ENCODE measurements at places on chromosomes 7 and 10. TPM values are rescaled to one million over a fixed set of nuclear protein-coding genes. Genes with fewer than 3 reads are reported as not detected.

Gene CASTOR2
- total RNA-seq, result 8.3 TPM

Gene FAM25C
- total RNA-seq, result not detected

Gene ZNF365
- 2.7 TPM for total RNA-seq

Gene GIMAP5
- 11.5 TPM for total RNA-seq

Gene BUD31
- 55.2 TPM for total RNA-seq

Gene ARHGEF35
- 10.3 TPM for total RNA-seq

Gene KEL
- total RNA-seq, result 4.5 TPM

Gene ARHGEF5
- total RNA-seq, result 14.3 TPM

- DNase-seq, result peak; percentile 41
Measured at GRCh38 chr7:151954866-151955820, 1.1 kb upstream of the GALNTL5 start.

DNA sequence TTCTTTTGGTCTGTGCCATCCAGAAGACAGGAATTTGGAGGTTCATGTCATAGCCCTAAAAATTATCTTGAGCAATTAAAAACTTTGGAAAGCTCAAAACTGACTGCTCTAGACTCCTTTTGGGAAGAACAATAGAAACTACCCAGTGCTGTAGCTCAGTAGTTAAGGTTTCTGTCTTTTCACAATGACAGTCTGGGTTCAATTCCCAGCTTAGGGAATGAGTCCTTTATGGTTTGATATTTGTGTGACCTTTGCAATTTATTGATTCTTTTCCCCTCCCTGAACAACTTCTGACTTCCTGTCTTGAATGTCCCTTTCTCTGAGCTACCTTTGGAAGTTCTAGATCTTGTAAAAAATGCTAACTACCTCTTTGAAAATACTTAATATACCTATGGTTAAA, 603.3 kb upstream of the IGFBP3 start:
- no peak for DNase-seq

- no peak for DNase-seq
Measured at GRCh38 chr7:55520426-55521140, 51.7 kb downstream of the VOPP1 start.

- no peak for DNase-seq
Measured at GRCh38 chr7:74280985-74281384, 8.2 kb upstream of the CLIP2 start.

DNA sequence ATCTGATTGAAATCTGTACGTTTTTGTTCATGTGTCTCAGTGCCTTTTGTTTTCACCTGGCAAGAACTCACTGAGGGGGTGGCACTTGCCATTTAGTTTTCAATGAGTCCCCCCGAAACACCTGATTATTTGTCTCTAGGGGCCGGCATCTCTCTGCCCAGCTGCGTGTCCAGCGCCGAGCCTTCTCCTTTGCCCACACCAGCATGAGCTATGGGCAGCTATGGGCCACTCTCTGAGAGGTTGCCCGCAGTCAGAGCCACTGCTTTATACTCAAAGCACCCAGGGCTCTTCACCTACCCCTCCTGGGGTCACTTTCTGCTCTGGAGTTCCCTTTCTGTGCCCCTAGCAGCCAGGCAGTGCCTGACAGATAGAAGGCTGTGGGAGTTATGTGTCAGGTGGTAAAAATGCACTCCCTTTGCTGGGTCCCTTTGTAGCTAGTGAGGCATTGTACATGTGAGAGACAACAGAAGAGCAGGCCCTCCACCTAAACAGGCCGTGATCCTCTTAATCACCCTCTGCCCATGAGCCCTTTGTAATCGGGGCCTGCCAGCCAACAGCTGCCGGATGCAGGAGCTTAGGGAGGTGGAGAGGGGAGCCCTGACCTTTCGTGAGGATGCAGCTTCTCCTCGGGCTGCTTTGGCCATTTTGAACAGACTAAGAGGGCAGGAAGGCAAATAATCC, 133.1 kb upstream of the NPS start:
- DNase-seq, result no peak

DNA sequence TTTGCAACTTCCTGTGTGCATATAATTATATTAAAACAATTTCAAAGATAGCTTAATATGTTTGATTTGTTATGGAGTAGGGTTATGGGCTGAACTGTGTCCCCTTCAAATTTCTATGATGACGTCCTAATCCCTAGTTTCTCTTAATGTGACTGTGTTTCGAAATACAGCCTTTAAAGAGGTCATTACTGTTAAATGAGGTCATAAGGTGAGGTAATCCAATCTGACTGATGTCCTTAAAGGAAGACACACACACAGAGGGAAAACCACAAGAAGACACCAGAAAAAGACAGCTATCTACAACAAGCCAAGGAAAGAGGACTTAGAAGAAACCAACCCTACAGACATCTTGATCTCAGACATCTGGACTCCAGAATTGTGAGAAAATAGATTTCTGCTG, 407.4 kb downstream of the MAGI2 start:
- no peak for DNase-seq

GRCh38 chr10:70551971-70552422, 50.5 kb downstream of the PRF1 start:
- peak; percentile 98 for DNase-seq

- DNase-seq, result no peak
Measured at GRCh38 chr7:1529383-1530116, 952 bp upstream of the MAFK start.

DNA sequence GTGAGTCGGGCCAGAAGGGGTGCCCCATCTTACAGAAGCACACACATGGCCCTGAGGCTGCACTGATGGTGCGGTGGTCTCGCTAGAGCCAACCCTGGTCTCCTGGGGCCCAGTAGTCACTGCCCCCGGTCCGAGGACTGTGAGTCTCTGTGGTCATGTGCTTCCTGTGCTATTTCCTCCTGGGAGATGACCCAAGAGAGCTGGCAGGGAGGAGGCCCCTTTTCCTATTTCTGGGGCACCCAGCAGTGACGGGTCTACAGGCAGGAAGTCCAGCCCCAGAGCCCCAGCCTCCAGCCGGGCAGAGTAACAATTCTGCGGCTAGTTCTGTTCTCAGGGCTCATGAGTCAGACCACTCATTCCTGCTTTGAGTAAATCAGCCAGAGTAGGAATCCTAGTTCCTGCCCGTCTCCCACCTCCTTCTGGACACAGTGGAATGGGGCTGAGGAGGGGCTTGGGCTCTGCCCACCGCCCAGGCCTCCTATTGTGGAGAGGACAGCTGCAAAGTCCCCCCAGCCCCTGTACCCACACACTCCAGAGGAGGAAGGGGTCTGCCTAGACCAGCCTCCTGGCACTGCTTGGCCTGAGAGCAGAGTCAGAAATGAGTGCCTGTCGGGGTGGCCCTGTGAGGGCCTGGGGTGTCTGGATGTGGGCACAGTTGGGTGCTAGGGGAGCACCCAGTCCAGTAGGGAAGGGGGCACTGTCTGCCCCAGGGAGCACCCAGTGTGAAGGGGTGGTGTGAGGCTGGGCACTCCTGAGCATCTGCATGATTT, 80.5 kb upstream of the PPIF start:
- DNase-seq, result peak; percentile 44

GRCh38 chr10:131461093-131461492, 149.6 kb upstream of the TCERG1L start:
- no peak for DNase-seq

- DNase-seq, result no peak
Measured at GRCh38 chr7:16070806-16071205, 350.5 kb downstream of the CRPPA start.

- DNase-seq, result no peak
Measured at GRCh38 chr7:98860071-98860470, 9.7 kb downstream of the TMEM130 start.

DNA sequence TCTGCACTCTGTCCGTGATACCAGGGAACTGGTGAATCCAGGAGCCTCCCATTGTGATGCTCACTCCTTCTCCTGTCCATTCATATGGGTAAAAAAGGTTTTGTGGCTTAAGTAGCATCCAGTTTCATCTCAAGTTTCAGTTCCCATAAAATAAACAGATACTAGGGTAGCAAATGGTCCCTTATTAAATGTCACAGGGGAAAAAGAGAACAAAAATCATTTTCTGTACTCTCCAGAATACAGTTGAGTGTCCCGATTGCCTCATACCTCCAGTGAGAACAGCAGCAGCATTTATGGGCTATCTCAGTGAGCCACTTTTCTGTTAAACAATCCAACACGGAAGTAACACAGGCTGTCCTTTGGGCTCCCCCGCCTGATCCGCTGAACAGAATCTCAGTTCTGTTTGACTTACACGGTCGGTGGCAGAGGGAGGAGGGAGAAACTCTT, 179.6 kb downstream of the CELF2 start:
- DNase-seq, result no peak

DNA sequence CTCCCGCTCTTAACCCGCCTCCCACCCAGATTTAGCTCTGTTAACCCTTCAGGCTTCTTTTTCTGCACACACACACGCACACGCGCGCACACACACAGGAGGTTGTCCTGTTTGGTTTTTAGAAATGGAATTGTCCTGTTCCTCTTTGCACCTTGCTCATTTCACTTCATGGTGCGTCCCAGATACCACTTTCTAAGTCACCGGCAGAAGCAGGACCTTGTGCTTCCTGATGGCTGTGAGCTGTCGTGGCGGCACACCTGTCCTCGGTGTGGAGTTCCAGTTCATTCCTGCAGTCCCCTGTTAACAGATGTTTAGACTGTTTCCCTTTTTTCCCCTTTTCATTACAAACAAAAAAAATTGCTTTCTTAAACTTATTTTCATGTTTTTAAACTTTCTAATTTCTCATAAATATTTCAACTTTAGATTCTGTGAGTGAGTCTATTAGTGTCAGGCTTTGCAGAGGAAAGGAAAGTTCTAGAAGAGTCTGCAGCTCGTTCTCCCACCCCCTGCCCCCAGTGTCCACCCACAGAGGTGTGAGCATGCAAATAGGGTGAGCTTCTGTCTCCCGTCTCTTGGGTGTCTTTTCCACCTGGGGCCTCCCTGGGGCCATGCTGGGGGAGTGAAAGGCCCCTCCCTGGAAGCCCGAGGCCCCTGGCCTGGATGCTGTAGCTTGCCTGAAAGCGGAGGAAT, 85.5 kb downstream of the LHPP start:
- no peak for DNase-seq

DNA sequence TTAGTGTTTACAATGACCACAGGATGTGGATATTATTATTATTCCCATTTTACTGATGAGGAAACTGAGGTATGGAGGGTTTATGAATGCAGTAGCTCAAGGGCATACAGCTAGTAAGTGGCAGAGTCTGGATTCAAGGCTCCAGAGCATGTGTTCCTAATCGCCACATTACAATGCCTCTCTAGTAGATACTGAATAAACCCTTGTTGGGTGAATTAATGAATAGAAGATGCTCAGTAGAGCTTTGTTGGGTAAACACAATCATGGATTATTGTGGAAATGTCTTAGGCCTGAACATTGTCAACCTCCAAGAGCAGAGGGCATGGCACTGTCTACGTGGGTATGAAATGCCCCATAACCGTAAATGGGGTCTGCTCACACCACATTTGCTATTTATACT, 545.3 kb downstream of the LRMDA start:
- no peak for DNase-seq

DNA sequence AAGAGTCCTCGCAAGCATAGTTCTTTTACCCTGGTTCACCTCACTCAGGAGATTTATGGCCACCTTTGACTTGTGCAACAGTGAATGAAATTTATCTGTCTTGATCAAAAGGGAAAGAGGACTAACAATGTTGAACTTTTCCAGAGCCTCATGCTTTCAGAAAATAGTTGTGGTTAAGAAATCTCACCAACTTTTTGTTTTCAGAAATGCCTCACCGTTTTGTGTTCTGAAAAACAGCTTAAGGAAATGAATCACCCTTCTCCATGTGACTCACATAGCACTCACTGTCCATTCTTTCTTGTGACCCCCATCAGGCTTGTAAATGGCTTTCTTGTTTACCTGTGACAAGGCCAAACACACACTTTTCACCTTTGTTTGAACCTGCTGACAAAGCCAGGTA, 148.6 kb upstream of the FAM3C start:
- DNase-seq, result no peak

- DNase-seq, result peak; percentile 35
Measured at GRCh38 chr10:78292982-78293865, 259.6 kb downstream of the RPS24 start.

All from skin of body (tissue), 3 donors.